Kidney capillary endothelial cell (primary cell): ENCODE measurements at places on chromosomes 12 and 14.
A peak's percentile ranks its signal among the peaks of the same experiment; 100 is the strongest.

DNA sequence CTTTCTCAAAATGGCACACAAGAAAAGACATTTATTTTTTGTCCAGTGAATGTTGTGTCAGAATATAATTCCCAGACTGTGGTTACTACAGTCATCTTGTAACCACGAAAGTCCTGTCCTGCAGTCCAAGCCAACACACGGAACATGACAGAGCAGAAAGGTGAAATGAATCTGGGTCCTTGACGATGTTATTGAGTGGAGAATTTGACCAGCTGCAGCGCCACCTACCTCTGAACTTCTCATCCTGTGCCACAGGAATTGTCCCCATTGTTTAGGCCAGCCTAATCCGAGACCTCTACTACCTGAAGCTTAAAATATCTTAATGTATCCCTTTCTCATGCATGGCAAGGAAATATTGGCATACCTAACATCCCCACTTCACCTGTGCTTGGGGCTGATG is 64.1 kb upstream of the OTX2 start:
- peak; percentile 8 for DNase-seq

DNA sequence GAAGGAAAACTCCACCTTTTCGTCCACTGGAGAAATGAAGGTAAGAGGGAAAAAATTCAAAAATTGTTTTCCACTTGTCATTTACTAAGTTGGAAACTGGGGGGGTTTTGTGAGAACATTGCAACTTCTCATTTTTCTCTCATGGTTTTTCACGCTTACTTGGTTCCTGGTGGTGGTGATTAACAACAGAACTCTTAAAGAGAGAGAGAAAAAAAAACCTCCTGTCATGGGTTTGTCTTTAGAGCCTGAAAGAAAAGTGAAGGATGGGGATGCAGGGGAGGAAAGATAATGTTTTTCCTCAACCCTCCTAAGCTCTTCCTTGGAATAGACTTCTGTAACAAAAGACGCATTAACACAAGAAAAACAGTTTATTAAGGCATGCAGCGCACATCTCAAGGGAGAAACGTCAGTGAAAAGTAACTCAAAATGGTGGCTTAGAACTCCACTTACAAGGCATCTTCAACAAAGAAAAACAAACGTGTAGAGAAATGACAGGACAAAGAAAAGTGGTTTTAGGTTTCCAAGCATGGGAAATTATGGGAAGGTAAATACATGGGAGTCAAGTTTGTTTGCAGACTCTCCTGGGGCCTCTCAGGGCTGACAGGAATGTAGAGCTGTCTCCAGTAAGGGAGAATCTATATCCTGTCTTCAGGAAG is 81.9 kb upstream of the ATF7IP start:
- DNase-seq: no peak

DNA sequence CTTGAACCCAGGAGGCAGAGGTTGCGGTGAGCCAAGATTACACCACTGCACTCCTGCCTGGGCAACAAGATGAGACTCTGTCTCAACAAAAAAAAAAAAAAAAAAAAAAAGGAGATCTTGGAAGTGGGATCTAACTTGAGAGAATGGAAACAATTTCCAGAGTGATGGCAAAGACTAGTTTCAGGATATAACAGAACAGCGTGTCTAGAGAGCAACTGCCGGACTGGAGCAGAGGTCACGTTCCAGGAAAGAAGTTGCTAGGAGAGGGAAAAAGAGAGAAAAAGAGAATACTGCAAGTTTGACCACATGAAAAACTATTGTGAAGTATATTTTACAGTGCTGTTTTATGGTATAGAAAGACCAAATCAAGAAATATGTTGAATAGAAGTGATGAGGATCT is 118.0 kb downstream of the MON2 start:
- no peak for DNase-seq

DNA sequence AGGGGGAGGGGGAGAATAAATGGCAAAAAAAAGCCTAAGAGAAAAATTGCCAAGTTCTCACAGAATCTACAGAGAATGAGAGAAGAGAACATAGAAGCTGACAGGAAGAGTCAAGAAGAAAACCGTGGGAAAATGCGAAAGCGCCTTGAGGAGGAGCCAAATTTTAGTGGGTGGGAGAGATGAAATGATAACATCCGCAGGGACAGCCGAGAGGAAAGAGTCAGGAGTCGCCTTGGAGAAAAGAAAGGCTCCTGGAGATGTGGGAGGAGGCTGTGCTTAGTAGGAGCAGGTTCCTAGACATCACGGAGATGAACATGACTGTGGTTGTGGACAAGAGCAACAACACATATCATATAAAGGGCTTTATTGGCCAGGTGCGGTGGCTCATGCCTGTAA is 49.4 kb downstream of the PHLDA1 start:
- no peak for DNase-seq

DNA sequence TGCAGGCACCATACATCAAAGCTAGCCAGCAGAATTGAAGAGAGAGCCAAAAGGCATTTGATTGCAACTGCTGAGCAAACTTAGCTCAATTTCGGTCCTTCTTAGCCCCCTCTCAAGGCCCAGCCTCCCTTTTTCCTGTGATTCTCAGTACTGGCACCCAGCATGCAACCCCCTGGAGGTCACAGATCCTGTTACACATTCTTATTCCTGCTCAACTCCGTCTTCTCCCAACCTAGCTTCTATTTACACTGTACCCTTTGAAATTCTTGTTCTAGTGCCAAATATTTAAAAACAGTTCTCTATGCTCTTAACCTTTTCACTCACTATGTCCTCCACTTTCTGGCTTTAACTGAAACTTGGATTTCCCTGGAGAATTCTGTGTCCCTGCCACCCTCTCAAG is 131.3 kb upstream of the CPSF6 start:
- DNase-seq: no peak

GRCh38 chr12:51437431-51437830 is 12.8 kb downstream of the SLC4A8 start:
- DNase-seq: no peak

DNA sequence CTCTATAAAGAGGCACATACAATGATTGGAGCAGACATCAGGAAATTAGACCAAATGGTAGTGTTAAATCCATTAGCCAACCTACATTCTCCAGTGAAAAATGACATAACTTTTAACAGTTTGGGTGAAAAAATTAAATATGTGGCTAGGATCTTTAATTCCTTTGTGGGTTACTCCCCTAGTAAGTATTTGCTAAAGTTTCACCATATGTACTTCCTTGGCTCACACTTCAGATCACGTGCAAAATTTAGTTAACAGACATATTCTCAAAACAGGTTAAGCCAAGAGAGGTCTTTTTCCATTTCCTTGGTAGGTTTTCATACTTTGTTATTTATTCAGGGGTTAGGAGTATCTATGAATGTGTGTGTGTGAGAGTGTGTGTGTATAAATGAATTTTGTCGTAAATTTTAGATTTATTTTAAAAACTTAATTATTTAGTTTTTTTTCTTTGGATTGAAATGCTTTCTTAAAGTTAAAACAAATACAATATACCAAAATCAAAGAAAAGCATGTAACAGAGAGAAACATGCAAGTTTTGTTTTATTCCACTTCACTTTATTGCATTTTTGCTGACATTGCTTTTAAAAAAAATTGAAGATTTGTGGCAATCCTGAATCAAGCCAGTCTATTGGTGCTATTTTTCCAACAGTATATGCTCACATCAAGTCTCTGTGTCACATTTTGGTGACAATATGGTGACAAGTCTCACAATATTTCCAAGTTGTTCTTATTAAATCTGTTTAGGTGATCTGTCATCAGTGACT is 258.7 kb downstream of the FLRT2 start:
- no peak for DNase-seq

DNA sequence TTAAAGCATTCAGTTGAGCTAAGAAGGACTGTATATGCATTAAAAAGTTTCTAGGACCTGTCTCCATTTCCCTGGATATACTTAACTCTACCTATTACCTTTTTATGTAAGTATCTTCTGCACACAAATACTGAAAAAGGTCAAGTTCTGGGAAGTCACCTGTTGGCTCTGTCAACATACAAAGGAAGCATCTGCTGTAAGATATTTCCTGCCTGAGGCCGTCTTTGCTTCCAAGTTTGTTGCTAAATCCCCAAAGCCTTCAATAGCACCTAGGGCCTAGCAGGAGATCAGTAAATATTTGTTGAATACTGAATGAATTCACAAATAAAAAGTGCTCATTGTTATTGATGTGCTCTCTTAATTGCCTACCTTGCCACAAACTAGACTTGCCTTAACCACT is 188.4 kb downstream of the DUSP6 start:
- peak; percentile 52 for DNase-seq

DNA sequence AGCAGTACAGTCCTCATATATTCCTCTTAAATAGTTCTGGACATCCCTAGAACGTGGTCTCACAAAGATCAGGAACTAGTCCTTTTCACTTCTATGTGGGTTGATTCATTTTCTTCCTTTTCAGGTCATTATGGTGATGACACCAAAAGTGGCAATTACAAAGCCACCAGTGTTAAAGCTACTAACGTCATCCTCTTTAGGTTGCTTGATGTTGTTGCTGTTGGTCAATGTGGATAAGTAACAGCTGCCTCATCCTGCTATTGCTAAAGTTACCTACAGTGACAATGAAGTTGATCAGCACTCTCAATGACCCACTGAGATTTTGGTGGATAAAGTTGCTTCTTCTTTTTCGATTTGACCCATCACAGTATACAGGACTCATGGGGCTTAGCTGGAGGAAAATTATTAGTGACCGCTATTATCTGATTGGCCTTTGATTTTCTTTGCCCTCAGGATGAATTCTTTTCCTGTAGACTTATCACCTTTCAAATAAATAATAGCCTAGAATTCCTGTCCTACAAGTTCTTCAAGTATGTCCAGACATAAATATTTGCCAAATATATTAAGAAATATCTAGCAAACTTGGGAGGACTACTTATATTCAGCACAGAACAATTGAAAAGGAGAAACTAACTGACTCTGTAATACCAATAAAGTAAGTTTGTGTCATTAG is 54.0 kb upstream of the ATP2B1 start:
- DNase-seq: no peak

DNA sequence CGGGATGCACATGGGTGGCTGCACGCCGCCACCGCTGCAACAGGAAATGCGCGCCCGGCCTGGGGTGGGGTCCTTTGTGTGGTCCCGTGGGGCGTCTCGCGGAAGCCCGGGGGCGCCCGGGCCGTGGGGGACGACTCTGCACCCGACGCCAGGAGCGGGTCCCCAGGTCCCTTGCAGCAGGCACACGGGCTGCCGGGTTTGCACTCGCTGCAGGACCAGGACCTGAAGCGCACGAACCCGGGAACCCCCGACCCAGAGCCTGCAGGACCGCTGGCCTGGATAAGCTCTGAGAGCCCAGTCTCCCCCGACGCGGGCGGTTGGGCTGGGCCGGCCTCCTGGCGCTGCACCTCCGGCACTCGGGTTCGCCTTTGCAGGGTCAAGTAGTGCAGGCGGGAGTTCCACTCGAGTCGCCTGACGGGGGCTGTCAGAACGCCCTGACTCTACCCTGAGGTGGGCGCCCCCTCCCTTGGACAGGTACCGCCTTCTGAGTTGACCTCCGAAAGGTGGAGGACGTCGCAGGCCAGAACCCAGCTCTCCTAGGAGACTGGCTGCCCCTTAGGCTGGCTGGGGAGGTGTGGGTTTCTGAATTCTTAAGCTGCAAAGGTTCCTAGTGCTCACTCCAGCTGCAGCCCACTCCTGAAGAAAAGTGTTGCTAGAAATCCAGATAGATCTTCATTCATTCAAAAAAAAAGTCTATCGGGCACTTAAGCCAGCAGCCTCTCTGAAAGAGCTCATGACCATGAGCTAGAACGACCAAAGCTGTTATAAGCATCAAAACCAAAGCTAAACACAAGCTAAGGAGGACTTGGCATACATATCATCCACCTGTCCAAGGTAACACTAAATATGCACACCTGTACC is 68.0 kb downstream of the RNF34 start:
- DNase-seq: no peak
